Posterior vena cava (tissue), 2 donors: ENCODE measurements at places on chromosomes 2 and 18. TPM values are rescaled to one million over a fixed set of nuclear protein-coding genes. Genes with fewer than 3 reads are reported as not detected.

DNA sequence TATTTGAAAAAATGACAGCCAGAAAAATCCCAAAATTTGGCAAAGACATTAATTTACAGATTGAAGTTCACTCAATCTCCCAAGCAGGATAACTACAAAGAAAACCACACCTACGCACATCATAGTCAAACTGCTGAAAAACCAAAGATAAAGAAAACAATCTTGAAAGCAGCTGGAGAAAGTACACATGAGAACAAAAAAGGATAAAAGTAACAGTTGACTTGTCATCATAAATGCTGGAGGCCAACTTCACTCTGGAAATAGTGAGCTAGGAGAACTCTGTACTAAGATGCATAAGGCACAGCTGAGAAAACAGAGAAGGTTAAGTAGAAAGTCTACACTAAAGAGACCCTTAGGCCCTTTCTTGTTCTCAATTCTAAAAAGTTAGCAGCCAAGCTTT is 73.1 kb downstream of the TLK1 start:
- DNase-seq: no peak

GRCh38 chr2:208033701-208034502 is 8.6 kb upstream of the PLEKHM3 start:
- DNase-seq: no peak

GRCh38 chr2:216335252-216335651 is 37.0 kb downstream of the MARCHF4 start:
- no peak for DNase-seq

Gene SULT1C3
- not detected for total RNA-seq

DNA sequence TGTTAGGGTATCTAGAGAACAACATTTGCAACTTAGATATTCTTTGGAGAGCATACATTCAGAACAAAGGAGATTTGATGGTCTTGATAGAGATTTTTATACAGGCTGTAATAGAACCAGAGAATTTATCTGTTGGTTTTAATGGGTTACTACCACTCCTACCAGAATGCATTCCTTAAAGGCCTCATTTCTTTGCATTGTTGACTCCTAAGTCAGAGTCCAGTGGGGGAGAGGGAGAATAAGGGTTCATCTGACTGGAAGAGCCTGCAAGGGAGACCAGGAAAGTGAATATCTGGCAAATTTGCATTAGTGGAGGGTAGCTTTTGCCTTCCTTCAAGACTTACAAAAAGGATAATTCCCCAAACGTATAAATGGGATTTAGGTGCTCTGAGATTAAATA is 29.7 kb downstream of the AGPS start:
- no peak for DNase-seq

Gene PUM2
- total RNA-seq: 81.8 TPM

Gene MROH2A
- not detected for total RNA-seq

GRCh38 chr18:33849731-33850130 is 271.7 kb downstream of the ASXL3 start:
- DNase-seq: no peak

Gene CAPG
- total RNA-seq: 56.6 TPM

GRCh38 chr2:25076749-25077148 is 34.9 kb downstream of the EFR3B start:
- DNase-seq: no peak

- DNase-seq: no peak
Measured at GRCh38 chr2:168293766-168294165, 46.4 kb upstream of the STK39 start.

- no peak for DNase-seq
Measured at GRCh38 chr2:232319067-232319802, 59.3 kb upstream of the ALPP start.

Gene PLCL1
- total RNA-seq: 6.9 TPM

Gene UNC50
- 36.3 TPM for total RNA-seq

Gene SERPINB12
- total RNA-seq: not detected

DNA sequence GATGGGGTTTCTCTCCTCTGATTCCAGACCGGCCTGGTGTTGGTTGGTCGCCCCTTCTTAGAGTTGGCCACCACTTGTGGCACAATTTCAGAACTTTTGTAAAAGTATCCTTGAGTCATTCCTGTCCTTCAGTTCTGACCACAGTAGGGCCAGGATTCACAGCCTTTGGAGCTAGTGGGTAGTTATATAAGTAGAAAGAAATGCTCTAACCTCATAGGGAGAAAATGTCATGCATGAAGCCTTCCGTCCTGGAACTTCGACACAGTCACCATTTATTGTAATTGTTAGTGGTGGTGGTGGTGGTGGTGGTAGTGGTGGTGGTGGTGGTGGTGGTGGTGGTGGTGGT is 65.4 kb downstream of the EPAS1 start:
- no peak for DNase-seq

- DNase-seq: peak; percentile 42
Measured at GRCh38 chr2:158518084-158518483, 61.3 kb downstream of the PKP4 start.

- peak; percentile 49 for DNase-seq
Measured at GRCh38 chr18:79496978-79497637, 101.4 kb downstream of the NFATC1 start.
